AG10803 (cell line): ENCODE measurements at places on chromosomes 6 and 20.

DNA sequence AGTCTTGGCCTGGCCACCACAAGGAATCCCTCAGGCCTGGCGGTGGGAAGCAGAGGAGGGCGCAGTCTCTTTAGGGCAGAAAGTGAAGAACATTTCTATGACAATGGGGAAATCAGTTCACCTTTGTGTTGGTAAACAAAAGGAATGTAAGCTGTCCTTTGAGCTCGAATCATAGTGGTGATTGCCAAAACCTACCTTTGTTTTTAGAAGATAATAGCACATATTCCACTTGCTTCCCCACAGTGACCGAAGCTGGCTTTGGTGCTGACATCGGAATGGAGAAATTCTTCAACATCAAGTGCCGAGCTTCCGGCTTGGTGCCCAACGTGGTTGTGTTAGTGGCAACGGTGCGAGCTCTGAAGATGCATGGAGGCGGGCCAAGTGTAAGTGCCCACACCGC, 144.1 kb downstream of the MTHFD1L start:
- DNase-seq: no peak

- no peak for DNase-seq
These were observed 116.7 kb upstream of the NRSN1 start for GRCh38 chr6:24009319-24009718.

DNA sequence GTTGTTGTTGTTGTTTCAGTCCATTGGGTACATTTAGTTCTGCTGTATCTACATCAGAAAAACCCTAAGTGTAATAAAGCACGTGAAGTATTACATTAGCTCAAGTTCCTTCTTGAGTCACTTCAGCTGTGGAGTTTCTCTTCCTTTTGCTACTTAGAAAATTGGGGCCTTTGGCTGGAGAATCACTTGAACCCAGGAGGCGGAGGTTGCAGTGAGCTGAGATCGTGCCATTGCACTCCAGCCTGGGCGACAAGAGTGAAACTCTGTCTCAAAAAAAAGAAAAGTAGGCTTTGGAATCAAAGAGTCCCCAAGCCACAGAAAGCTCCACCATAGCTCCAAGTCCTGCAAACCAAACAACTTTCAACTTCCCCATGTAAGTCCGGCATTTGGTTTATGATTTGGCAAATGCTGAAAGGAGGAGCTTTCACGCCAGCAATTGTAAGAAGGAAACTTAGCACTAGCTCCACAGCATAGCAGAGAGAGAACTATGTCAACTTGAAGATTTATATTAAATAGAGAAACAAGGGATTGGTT, 56.5 kb upstream of the RNF144B start:
- DNase-seq: no peak

GRCh38 chr20:33299111-33299603, 16.1 kb downstream of the BPIFB1 start:
- peak; percentile 28 for DNase-seq

DNA sequence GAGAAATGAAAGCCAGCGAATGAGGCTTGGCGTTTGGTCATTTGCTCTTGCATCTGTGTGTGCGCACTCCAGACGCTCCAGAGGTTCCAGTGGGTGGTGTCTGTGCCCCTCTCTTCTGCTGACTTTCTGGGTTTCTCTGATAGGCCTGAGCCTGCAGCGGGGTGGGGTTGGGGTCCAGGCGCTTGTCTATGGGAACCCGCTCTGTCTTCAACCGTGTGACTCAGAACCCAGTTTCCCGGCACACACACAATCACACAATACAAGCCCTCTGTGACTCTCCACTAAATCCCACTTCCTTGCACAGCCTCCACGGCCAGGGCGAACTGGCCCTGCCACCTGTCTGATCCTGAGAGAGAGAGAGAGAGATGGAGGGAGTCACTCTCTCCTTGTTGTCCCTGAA, 24.6 kb downstream of the RBM38 start:
- DNase-seq: no peak

DNA sequence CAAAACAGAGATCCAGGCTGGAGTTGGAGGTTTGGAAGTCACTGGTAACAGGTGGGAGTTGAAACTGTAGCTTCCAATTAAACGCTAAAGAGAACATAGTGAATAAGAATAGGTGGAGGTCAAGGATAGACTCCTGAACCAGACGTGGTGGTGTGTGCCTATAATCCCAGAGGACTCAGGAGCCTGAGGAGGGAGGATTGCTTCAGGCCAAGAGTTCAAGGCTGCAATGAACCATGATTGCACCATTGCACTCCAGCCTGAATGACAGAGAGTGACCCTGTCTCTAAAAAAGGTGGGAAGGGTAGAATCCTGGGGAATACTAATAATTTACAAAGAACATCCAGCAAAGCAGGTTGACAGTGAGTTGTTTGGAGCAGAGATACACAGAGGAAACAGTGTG, 13.6 kb downstream of the NRSN1 start:
- DNase-seq: no peak

DNA sequence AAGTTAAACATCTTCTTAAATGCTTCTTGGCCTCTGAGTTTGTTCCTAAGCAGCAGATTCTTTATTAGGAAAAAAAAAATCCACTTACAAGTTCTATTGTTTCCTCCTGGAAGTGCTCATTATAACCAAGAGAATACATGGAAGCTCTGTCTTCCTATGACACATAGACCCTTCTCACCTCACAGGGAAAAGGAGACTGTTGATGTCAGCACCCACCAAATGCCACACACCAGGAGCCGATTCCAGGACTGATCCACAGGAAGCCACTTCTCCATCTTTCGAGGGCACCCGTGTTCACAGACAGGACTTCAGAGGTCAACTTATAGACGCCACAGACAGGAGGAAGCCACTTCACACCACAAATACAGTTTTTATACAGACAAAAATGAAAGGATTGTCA, 13.4 kb upstream of the BNIP5 start:
- DNase-seq: no peak

DNA sequence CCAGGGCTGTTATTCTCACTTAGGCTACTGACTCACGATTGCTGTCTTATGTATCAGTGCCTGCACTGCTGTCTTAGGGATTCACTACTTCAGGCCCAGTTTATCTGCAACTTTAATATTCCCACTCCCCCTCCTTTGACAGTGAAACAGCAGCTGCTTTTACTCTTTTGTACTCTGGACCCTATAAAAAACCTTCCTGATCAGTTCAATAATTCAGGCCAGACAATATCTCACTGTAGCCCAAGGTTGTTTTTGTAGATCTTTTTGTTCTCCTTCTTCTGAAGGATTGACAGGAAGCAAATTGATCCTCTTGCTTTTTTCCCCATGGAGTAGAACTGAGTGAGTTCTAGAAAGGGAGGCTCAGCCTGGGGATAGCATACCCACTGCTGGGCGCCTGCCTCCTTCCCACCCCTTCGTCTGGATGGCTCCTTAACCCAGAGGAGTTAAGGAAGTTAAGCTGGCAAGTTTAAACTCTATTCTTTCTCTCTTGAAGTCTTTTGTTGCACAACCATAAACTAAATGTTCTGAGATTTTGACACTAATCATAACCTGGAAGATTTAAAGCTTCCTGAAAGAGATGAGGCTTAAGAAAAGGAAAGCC, 22.0 kb upstream of the EYS start:
- DNase-seq: no peak

- DNase-seq: no peak
These were observed 71.0 kb upstream of the MARCKS start for GRCh38 chr6:113786168-113786567.

GRCh38 chr20:54345301-54345724, 130.1 kb upstream of the DOK5 start:
- peak; percentile 87 for DNase-seq

DNA sequence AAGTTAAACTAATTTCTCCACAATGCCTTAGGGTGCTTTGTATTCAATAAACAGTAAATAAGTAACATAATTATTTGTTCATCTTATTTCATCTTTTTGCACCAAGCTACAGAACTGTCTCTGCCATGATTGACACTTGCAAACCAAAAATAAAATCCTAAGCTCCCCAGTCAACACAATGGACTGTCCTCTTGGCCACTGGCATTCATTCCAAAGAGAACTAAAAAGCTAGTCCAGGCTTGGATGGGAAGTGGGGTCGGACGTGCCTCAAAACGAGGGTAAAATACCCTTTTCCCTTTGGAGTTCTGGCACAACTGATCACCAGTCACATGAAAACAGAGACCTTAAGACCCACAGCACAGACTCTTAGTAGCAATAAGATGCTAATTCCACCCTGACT, 66.4 kb upstream of the THBS2 start:
- DNase-seq: peak; percentile 71

DNA sequence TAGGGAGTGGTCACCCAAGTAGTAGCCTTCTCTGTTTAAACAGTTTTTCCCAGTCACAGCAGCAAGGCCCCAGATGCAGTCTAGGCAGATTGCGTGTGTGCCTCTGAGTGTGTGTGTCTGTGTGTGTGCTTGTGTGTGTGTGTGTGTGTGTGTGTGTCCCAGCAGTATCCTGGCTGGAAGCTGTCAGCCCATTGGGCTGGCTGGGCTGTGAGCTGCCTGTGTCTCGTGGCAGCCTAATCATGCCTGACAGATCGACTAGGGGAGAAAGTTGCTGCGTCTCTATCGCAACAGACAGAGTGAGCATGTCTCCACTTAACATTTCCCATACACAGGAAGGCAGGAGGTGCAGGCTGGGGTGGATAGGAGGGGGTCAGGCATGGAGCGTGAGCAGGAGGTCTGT, 42.9 kb upstream of the LRFN2 start:
- no peak for DNase-seq

GRCh38 chr6:114989279-114989964, 646.6 kb upstream of the HS3ST5 start:
- no peak for DNase-seq

- DNase-seq: no peak
These were observed 671 bp downstream of the E2F1 start for GRCh38 chr20:33685328-33686099.

DNA sequence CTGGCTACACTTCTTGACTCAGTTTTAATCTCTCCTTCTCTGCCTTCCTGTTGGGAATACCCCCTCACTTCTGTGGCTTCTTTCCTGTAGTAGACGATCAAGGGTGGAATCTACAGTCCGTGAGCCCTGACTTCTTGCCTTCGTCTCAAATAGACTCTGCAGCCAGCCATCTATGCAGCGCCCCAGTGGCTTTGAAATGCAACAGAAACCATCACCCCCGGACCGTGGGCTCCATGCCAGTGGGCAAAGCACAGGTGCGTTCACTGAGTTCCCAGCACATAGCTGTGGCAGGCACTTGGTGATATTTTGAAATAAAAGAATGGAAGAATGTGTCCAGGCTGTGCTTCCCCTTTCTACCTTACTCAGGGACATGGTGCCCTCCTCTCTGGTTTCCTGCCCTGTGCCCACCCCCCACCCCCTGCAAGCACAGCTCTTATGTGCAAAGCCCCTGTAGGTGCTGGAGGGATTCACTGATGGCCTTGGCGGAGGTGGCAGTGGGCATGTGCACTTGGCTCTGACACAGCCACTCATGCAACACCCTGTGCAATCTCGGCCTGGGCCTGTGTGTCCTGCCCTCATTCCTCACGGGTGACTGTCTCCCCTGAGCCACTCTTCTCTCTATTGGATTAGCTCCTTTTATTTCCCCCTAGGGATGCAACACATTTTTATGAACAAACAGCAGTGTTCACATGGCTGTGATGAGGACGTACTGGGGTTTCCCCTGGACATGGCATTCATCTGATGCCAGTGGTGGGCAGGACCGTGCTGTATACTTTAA, 5.5 kb upstream of the CDSN start:
- peak; percentile 88 for DNase-seq
